ENCODE measurements at places on chromosomes 3 and 15. TPM values are rescaled to one million over a fixed set of nuclear protein-coding genes. Genes with fewer than 3 reads are reported as not detected.

COL6A5 gene
- not detected for total RNA-seq

PRKAR2A gene
- total RNA-seq: 17.4 TPM

LRRIQ4 gene
- not detected for total RNA-seq

DUOX1 gene
- total RNA-seq: not detected

MUC20 gene
- 0.73 TPM for total RNA-seq

Measured in A549 treated with CORT108297 at 1 μM for 4 hours (cell line).